T47D (cell line): ENCODE measurements at places on chromosomes 1 and 21.

- DNase-seq: peak; percentile 85
These were observed 115.5 kb downstream of the RERE start for GRCh38 chr1:8701794-8702471.

GRCh38 chr1:55311057-55311641 lies 96.0 kb upstream of the USP24 start:
- DNase-seq: no peak

- DNase-seq: no peak
These were observed 16.9 kb upstream of the ARHGAP29 start for GRCh38 chr1:94254073-94254810.

DNA sequence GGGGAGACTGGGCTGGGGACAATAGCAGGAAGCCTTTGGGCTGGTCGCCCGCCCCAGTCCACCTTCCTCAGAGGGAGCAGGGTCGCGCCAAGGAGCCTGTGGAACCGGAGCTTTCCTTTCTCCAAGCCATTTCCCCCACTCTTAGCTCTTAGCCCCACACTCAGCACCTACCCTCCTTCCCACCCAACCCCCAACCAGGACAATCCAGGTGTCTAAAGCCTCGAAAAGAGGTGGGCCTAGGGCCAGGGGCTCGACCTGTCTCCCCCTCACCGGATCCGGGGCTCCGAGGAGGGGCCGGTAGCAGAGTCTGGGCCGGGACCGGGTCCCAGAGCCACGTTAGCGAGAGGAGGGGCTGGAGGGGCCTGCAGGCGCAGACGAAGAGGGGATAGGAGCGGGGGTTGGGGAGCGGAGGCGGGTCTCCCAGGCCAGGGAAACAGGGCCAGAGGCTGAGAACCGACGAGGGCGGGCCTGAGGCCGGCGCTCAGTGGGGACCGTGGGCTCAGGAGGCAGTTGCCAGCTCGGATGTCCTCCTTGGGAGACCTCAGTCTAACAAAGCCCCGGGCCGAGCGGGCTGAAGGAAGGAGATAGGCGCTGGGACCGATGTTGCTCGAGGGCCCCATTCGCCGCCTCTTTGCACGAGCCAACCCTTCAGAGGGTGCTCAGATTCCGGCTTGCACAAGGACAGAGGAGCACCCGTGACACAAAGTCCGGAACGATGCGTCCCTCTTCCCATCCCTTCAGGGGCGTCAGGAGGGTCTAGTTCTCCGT lies 943 bp downstream of the SEMA6C start:
- DNase-seq: no peak

GRCh38 chr1:110607536-110608230 lies 1.5 kb upstream of the KCNA2 start:
- no peak for DNase-seq

GRCh38 chr1:41152622-41153044 lies 89.5 kb downstream of the SCMH1 start:
- no peak for DNase-seq

GRCh38 chr1:220527279-220527907 lies 543 bp upstream of the MARK1 start:
- DNase-seq: no peak

GRCh38 chr1:41741244-41741643 lies 177.5 kb downstream of the HIVEP3 start:
- no peak for DNase-seq

DNA sequence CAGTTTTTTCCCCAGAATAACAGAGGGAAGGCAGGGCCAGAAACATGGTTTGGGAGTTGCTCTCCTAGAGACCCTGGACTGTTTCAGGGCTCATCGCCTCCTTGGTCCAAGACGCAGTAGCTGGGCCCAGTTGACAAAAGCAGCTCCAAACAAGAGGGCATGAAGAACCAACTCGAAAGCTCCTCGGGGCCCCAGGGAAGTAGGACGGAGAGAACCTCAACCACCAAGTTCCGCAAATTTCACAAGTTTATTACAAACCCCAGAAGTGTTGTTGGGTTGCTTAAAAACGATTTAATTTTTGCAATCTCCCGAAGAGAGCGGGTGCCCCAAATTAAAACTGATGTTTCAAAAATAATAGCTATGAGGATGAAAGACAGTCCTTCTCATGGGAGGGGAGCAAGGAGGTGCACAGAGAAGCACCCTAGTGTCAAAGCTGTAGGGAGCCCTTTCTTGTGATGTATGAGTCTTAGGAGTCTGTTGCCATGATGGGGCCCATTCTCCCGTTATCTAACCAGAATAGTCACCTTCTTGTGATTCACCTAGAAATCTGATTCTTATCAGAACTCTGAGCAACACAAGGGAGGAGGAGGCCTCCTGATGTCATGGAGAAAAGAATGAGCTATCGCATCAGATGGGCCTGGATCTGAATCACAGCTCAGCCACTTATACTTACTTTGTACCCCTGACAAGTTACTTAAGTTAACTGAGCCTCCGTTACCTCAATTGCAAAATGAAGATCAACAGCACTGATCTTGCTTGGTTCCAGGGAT lies 165.7 kb upstream of the IRF2BP2 start:
- no peak for DNase-seq

- DNase-seq: no peak
These were observed 74.2 kb upstream of the FOXD3 start for GRCh38 chr1:63248216-63248615.

GRCh38 chr1:158583962-158584361 lies 4.3 kb upstream of the OR10X1 start:
- no peak for DNase-seq

GRCh38 chr21:35400233-35400939 lies 351.3 kb upstream of the RUNX1 start:
- DNase-seq: peak; percentile 44

DNA sequence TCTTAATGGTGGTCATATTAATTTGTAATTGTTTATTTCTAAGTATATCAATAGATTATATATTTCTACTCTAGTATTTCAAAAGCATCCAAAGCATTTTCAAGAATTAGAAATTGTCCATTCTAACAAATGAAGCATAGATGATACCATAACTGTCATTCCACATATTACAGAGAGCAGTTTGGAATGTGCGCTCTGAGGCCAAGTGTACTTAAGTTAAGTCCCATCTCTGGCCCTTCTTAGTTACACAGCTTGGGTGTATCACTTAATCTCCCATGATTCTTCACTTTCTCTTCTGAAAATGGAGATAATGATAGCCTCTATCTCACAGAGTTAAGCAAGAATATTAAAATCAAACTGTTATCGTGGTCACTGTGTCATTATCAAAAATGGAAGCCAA lies 281.1 kb downstream of the MRPL39 start:
- DNase-seq: no peak

- DNase-seq: no peak
These were observed 61.3 kb downstream of the SLC66A1 start for GRCh38 chr1:19373211-19374082.

- DNase-seq: no peak
These were observed 69.0 kb downstream of the PGM1 start for GRCh38 chr1:63662056-63662836.

DNA sequence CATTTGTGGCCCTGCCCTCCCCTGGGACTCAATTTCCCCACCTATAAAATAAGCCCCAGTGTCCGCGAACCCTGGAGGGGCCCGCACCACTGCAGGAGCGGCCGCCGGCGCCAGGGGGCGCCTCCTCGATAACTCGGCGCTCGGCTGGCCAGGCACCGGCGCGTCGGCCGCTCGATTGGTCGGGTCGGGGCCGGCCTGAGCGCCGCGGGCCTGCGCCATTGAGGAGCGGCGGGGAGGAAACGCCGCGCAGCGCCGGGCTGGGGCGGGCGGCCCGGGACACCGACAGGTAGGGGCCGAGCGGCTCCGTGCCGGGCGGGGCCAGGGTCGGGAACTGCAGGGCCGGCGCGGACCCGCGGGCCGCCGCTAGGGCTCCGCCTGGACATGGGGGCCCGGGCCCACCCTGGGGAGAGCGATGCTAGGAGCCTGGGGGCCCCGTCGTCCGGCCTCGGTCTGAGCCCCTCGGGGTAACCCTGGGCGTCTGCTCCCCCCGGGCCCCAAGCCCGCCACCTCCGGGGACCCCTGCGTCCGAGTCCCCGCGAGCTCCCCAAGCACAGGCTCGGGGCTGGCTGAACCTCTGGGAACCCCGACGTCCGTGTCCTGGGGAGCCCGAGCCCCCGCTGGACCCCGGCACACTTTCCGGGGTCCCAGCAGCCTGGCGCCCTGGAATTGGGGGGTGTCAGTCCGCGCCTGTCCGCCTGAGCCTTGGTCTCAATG lies at the start of gene VPS13D:
Gene VPS13D (plus strand): TSS at position 196 of the 714 bp plus-strand sequence. CDS start 4,237 bp downstream, outside the sequence.
- DNase-seq: peak; percentile 79

- no peak for DNase-seq
These were observed 162.6 kb downstream of the CDC42BPA start for GRCh38 chr1:227155688-227156087.

- no peak for DNase-seq
These were observed 124.2 kb downstream of the MACF1 start for GRCh38 chr1:39328586-39329121.
